Endodermal cell (in vitro differentiated cells): ENCODE measurements at places on chromosomes 1 and 21.
A peak's percentile ranks its signal among the peaks of the same experiment; 100 is the strongest.

DNA sequence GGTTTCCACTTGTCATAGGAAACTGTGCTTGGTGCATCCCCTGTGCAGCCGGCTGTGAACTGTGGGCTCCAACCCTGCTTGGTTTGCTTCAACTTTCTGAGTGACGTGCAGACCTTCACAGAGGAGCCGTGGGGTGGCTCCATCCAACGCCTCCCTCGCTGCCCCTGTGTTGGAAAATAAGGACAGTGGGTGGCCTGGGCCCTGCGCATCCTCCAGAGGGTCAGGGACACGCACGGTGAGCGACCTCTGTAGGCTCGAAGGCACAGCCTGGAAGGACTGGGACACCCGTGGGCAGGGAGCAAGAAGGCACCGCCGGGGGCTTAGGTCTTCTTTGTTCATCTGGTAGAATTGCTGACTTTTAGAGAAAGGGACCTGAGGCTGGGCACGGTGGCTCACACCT, 6.5 kb upstream of the FAAP20 start:
- no peak for DNase-seq

GRCh38 chr1:97632776-97633175, 288.1 kb downstream of the DPYD start:
- DNase-seq: no peak

DNA sequence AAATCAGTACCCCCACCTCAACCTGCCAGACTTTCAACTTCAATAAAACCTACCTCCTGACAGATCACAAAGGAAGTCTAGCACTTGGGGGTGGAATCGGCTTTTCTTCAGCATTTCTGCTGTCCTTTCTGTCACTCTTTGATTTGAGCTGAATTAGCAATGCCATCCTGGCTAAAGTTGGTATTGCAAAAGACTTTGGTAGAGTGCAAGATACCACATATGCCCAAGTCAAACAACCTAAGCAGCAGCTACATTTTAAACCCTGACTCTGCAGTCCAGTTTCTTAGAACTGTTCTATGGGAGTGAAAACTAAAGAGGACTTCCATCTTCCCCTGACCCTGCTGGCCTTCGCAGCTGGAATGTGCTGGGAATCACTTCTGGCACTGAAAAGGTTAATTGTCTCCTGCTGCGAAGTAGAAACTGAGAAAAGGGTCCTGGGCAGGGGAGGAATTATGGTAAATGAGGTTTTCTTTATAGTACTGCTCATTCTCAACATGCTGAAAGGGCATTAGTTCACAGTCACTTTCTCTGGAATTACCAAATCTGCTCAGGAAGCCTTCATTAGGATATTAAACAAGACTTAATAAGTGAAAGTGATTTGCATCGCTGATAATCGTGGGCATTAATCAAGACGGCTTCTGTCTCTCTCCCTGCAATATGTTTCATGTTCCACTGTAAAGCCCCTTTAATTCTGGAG, 126.2 kb upstream of the SMYD2 start:
- peak; percentile 72 for DNase-seq

- DNase-seq: no peak
Measured at GRCh38 chr1:34663031-34663430, 91.8 kb upstream of the GJB5 start.

DNA sequence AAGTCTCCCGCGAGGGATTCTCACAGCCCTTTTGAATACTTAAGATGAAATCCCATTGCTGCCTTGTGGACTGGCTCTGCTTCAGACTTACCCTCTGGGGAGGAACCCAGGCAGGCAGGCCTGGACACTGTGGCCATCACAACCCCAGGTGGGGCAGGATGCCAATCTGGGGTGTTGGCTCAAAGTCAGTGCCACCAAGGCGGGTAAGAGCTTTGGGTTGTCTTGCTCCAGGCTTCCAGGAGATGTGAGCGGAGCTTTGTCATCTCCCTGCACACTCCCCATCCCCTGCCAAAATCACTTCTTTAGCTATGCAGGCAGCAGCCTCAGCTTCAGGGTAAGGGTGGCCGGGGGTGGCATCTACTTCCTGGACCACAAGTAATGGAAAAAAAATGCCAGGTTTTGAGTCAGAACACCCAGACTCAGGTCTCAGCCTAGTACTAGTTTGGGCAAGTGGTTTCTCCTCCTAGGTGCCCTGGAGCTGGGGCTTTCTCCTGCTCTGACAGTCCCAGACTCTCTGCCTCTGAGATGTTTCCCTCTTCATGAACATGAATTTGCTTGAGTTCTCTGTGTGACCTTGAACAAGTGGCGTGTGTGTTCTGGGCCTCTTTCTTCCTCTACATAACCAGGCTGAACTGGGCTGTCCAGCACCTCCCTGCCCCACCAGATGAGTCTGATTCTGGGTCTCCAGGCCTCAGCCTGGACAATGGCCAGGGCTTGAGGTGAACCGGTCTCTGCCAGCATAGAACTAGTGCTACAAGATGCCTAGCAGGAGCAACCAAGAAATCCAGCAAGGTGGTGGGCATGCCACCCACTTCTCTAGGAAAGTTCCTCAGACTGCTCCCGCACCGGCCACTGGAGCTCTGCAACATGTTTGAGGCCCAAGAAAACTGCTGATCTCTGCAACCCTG, 65.4 kb downstream of the VWA5B1 start:
- no peak for DNase-seq

- no peak for DNase-seq
Measured at GRCh38 chr1:145892486-145893087, 6.9 kb upstream of the ANKRD35 start.

DNA sequence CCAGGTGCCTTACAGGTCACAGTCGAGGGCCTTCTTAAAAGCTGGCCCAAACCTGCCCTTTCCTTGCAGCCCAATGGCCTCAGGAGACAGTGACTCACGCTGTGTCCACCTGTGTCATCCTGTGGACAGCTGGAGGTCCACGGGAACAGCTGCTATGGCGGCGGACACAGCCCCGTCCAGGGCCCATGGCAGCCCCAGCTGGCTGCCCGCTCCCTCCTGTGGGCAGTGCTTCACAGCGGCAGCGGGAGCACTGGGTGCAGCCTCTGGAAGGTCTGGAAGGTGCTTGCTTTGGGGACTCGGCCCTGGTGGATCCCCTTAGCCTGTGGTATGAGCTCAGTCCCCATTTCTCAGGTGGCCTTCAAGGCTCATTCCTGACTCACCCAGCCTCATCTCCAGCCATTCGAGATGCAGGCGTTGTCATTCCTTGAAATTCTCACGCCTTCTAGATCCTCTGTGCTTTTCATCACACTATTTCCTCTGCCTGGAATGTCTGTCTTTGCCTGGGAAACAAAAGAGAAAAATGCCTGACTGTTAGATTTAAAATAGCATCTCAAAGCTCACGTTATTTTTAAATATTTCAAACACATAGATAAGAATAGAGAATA, 86.8 kb downstream of the KIF26B start:
- no peak for DNase-seq

DNA sequence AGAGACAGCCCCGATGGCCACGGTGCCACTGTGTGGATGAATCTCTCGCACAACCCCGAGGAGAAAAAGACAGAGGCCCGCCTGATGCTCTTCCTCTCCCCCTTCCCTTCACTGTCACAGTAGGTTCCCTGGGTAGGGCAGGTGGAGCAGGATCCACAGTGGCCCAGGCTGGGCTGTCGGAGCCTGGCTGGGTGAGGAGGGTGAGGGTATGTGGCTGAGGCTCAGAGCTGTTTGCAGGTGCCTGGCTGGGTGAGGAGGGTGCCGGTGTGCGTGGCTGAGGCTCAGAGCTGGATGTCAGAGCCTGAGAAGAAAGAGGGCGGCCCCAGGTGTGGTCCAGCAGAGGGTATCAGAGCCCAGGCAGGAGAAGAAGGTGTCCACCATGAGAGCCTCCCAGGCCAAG, 2.7 kb downstream of the CFAP74 start:
- DNase-seq: no peak

- peak; percentile 85 for DNase-seq
Measured at GRCh38 chr1:93694819-93695218, 13.2 kb upstream of the BCAR3 start.

DNA sequence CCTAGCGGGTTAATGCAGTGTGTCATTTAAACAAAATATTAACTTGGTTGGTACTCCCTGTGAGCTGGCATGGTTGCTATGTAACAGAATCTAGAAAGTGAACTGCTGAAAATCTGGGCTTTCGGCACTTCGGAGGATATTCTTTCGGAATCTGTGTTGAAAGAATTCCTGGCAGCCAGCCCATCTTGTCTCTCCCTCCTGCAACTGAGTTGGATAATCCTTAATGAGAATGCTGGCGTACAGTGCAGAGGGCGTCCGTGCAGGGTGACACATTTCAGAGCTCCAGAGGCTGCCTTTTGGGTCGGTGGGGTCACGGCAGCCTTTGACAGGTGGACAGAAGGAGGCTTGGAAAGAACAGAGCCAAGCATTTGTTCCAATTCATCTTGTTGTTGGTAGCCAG, 3.7 kb downstream of the KAZN start:
- DNase-seq: no peak

DNA sequence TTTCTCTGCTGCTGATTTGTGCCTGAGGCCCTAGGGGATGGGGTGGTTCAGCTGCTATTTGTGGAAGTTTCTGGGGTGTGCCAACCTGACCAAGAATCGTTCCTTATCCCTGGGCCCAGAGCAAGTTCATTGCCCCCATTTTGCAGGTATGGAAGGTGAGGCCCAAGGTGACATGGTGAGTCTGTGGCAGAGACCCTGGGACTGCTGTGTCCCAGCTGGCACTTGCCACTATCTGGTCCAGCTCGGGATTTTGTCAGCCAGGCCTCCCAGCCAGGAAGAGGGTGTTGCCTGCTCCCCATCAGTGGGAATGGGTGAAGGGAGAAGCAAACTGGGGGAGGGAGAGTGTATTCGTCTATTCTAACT, 18.9 kb upstream of the LRP8 start:
- no peak for DNase-seq

DNA sequence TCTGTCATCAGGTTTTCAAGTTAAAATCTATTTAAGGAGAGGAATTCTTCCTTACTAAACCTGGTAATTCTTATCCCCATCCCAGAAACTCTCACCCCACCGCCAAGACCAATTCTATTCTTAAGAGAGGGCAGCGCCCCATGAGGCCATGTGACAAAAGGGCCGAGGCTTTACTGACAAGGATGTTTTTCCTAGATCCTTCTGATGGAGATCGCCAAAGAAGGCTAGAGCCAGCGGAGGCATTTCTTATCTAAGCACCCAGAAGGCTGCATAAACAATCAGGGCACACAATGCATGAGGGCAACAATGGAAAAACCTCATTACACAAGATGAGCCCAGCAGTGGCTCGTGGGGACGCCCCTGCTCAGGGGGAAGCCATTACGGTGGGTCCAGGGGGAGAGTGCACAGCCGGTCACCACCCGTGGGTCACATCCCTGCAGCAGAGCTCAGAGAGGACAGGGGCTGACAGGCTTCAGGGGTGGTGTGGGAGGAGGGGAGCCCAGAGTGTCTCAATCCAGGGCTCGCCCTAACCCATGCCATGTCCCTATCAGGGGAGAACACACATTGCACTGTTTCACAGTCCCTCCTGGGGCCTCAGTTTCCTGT, 88.7 kb downstream of the ITPKB start:
- peak; percentile 74 for DNase-seq

- DNase-seq: no peak
Measured at GRCh38 chr1:9439074-9439761, 100.0 kb upstream of the SLC25A33 start.

DNA sequence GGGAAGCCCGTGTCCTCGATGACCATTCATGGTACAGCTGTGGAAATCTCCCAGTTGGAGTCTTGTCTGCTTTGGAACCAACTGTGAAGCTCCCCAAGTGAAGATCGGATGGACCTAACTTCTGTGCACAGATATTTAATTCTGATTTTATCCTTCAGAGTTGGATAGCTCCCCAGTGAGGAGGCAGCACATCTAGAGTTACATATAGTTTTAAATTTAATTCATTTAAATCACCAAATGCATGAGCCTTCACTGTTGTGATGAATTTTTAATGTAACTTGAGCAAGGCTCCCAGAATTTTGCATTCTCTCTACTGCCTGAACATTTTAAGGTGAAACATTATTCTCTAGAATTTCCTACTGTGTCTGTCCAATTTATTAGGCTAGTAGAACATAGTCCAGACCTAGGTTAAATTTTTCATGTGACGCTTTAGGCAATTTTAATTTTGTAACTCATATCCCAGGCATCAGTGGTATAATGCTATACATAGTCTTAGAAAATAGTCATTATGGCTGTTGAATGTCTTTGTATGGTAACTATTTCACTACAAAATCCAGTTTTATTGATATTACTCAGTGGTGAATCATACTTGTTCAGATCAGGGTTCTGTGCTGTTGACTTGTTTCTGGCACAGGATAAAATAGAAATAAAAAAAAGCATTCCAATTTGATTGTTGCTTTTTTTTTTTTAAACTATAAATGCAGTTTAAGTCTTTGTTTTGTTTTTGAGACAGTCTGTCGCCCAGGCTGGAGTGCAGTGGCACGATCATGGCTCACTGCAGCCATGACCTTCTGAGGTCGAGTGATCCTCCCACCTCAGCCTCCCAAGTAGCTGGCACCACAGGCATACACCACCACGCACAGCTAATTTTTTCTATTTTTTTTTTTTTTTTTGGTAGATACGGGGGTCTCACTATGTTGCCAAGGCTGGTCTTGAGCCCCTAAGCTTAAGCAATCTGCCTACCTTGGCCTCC, 66.9 kb downstream of the PRDM2 start:
- DNase-seq: no peak

DNA sequence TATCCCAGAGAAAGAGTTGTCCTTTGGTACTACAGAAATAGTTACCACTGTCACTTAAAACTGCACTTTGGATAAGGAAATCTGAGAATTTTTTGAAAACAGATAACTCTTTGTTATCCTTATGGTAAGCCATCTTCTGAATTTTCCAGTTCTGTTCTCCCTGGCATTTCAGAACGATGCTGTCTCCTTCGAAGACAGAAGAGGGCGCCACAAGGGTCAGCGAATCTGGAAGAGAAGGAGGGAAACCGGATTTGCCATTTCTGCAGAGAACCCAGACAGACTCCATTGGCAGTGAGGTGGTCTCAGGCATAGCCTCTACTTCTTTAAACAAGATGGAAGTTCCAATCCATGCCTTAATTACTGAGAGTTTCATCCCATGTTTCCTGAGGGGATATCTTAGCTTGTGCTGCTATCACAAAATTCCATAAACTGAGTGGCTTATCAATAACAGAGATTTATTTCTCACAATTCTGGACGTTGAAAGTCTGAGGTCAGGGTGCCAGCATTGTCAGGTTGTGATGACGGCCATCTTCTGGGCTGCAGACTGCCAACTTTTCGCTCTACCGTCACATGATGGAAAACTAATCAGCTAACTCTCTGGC, 6.4 kb downstream of the FCRL2 start:
- peak; percentile 73 for DNase-seq

DNA sequence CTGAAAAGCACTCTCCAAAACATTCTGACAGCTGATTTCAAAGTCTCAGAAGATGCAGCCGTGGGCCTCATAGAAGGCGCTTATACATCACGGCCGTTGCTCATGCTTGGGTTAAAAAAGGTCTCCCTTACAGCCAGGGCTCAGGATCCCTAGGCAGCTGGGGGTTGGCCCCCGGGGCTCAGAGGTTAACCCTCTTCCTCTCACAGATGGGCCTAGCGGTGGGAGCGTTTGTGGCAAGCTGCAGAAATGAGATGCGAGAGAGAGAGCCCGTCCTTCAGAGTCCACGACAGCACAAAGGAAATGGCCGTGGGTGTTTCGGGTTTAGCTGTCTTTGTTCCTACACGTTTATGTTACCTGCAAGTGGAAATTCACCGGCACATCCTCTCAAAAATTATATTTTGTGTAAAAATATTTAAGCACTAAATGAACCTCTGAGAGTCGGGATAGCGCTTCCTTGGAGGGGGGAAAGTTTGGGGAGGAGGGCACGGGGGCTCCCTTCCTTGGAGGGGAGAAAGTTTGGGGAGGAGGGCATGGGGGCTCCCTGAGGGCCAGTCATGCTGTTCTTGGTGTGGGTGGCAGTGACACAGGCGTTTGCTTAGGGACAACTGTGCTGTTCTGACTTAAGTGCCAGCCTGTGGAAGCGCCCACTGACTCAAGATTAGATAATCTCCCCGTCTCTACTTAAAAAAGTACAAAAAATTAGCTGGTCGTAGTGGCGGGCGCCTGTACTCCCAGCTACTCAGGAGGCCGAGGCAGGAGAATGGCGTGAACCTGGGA, 20.5 kb upstream of the PRDM15 start:
- no peak for DNase-seq
